Cardiac muscle cell (in vitro differentiated cells and primary cell): ENCODE measurements at places on chromosomes 5 and 9. TPM values are rescaled to one million over a fixed set of nuclear protein-coding genes. Genes with fewer than 3 reads are reported as not detected.

CDC20B gene
- 0.32 and 0.45 TPM in 2 replicates for total RNA-seq

DNA sequence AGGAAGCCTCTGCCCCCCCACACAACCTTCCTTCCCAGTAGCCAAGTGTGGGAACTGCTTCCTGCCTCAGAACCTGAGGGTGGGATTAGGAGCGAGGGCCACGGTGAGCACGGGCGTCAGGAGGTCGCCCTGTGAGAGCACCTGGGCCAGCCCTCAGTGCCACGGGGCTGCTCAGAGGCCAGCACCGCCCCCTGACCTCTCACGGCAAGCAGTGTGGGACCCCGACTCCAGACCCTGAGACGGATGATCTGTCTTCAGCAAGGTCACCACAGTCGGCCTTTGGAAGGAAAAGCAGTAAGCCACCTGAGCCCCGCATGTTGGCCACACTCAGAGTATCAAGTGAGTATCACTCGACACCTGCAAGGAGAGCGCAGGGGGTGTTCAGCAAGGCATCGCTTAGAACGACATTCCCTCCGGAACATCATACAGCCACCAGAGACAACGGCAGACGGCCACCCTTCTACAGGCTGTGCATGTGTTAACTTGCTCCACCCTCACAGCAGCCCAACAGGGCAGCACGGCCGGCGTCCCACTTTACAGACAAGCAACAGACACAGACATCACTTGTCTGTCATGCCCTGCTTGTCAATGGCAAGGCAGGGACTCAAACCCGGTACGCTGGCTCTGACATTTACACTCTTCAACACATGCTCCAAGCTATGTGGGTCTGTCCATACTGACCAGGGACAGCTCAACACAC lies 50.2 kb downstream of the IPPK start:
- DNase-seq, result no peak

GRCh38 chr9:116984111-116984510 lies 297.0 kb downstream of the TRIM32 start:
- no peak for DNase-seq

DNA sequence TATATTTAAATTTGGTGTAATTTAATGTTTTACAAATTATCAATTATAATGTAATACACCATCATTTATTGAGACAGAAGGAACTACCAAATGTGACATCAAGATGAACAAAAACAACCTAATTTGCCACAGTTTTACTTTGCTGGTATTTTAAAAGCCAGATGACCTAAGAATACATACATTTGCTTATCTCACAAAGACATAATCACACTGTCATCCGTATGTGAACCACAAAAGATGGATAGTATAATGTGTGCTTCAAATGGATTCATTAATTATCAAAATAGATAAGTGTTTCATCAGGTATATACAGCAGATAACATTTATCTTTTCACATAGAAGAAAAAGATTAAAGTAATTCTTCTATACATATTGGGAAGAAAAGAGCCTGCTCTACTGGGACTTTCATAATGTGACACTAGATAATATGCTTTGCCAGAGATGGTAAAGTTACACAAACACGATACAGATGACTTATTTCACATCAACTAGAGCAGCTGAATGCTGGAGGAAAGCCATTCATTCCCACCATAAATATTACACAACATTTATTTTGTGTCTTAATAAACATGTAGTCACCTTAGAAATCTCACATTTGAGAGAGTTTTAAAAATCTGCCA lies 278.5 kb downstream of the ISL1 start:
- no peak for DNase-seq

DNA sequence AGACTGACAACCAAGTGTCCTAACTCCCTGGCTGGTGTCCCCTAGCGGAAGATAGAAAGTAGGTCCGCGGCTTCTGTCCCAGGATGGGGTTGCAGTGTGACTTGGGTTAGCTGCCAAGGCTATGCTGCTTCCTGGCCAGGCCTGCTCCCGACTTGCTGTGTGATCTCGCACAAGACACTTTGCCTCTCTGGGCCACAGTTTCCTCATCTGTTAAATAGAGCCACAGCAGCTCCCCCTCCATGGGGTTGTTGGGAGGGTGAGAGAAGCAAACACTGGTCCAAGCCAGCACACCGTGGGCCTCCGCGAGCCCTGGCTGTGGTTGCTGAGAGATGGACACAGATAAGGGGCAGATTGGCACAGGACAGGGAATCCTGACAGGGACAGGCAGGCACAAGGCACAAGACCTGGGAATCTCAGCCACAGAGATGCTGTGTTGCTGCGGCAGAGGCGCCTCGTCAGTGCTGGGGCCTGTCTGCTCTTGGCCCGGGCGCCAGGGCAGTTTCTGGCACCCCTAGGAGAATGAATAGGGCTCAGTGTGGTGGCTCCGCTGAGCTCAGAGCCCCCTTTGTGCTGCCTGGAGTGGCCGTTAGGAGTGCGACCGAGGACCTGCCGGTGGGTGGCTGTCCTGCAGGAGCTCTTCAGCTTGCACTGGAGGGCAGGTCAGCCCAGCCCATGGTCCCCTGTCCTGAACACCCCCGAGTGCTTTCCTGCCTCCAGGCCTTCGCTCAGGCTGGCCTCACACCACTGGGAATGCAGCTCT lies 1.8 kb upstream of the SH2D3C start:
- DNase-seq, result no peak

DNA sequence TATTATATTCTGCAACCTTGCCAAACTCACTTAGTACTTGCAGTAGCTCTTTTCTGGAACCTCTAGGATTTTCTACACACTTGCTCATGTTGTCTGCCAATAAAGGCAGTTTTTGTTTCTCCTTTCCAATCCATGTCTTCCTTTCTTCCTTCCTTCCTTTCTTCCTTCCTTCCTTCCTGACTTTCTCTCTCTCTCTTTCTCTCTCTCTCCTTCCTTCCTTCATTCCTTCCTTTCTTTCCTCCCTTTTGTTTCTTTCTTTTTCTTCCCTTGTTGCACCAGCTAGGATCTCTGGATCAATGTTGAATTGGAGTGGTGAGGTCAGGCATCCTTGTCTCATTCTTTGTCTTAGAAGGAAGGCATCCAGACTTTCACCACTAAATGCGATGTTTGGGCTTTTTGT lies 12.5 kb downstream of the ADGRD2 start:
- no peak for DNase-seq

DNA sequence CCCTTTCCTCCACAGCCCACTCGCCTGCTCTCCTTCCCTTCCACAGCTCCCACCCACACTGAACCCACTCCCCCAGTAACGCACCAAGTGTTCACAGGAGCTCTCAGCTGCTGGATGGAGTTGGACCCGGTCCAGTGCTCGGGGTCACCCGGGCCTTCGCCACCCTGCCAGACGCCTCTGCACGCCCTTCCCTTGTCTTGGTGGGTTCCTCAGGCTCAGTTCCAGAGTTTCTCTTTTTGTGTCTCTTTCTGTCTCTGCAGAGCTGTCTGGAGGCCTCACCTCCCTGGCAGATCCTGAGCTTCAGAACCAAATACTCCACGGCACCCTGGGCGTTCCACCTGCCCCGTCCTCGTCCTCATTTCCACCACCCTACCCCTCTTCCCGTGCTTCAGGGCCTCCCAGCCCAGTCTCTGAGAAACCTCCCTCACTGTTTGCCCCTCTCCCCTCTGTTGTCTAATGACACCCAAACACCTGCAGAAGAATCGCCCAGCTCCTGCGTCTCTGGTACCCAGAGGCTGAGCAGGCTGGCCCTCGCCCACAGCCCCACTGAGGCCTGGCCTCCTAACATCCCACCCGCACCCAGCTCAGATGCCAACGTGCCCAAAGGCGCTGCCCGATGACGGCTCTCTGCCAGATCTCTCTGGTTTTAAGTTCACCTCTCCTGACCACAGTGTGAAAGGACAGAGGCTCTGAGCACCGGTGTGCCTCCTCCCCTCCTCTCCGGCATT lies 74.3 kb downstream of the COL23A1 start:
- DNase-seq, result no peak

UBE2D2 gene
- 225 and 338 TPM in 2 replicates for total RNA-seq

PSD2 gene
- total RNA-seq, result 0.14 and 0.48 TPM in 2 replicates

ANKRD34B gene
- total RNA-seq, result not detected in 2 replicates

TRAF2 gene
- total RNA-seq, result 20.0 and 25.6 TPM in 2 replicates

GRCh38 chr5:160524827-160525226 lies 103.2 kb downstream of the PTTG1 start:
- no peak for DNase-seq

- DNase-seq, result no peak
These were observed 139.6 kb upstream of the RASA1 start for GRCh38 chr5:87127956-87128687.

GRCh38 chr9:89473762-89474469 lies 24.0 kb downstream of the SEMA4D start:
- no peak for DNase-seq

DNA sequence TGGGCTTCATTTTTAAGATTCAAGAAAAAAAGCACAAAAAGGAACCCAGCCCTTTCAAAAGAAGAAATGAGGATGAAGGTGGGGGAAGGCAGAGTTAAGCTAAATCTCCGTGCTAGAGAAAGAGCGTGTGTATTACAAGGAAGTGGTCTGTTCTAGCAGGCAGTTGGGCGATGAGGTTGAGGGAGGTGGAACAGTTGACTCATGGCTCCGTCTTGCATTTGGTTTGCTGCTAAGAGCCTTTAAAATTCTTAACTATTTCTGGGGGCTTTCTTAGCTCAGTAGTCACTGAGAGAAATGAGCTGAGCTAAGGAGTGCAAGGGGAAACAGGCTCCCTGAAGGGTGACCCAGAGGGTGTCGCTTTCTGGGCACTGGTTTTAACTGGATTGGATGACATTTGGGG lies 117.4 kb downstream of the GCNT1 start:
- no peak for DNase-seq

- no peak for DNase-seq
These were observed 66.4 kb downstream of the PRRT1B start for GRCh38 chr9:131611586-131612315.

- no peak for DNase-seq
These were observed 69.3 kb upstream of the NIPAL4 start for GRCh38 chr5:157390551-157391297.

GRCh38 chr5:112146323-112147226 lies 272.5 kb downstream of the EPB41L4A start:
- DNase-seq, result peak; percentile 80

DNA sequence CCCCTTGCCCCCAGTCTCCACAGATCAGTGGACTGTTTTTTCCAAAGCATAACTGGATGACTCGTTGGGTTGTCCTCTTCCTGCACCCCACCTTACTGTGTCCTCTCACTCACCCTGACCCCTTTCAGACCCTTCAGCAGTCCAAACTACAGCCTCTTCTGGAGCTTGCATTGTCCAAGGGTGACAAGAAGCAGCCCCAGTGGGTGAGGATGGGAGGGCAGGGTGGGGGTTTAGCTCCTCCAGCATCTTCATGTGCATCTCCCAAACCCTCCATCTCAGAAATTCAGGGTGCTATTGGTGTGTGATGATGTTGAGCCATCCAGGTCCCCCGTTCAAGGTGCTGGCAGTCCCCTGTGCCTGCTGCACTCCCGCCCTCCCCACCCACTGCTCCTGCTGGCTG lies 62.4 kb upstream of the COL15A1 start:
- DNase-seq, result no peak

- no peak for DNase-seq
These were observed at the start of gene TYRP1 for GRCh38 chr9:12693141-12693540. Gene TYRP1 (plus strand): TSS chr9:12693385. CDS start chr9:12693997, 612 bp downstream.

GRCh38 chr9:125609744-125610143 lies 97.3 kb downstream of the MAPKAP1 start:
- DNase-seq, result no peak

- DNase-seq, result no peak
These were observed 927 bp upstream of the CDO1 start for GRCh38 chr5:115817386-115817785.

GRCh38 chr5:89826938-89827337 lies 582.6 kb downstream of the CETN3 start:
- no peak for DNase-seq

ITGA1 gene
- 2.9 and 6.8 TPM in 2 replicates for total RNA-seq

- no peak for DNase-seq
These were observed 78.8 kb upstream of the STK32A start for GRCh38 chr5:147156012-147156411.

GRCh38 chr5:20098694-20099093 lies 110.7 kb upstream of the CDH18 start:
- DNase-seq, result no peak

DNA sequence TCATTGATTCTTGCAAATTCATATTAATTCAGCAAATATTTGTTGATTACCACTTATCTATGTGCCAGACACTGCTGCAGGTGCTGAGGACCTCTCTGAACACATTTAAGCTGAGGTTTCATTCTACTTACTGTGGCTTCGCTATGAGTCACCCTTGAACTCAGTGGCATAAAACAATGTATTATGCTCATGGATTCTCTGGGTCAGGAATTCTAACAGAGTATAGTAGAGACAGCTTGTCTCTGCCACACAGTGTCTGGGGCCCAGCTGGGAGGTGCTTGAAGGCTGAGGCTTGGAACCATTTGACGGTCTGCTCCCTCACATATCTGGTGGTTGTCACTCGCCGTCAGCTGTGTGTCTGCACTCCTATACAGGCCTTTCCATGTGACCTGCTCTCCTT lies 124.3 kb upstream of the NR3C1 start:
- DNase-seq, result no peak

- DNase-seq, result peak; percentile 65
These were observed 173.0 kb upstream of the DAPK1 start for GRCh38 chr9:87324613-87325194.

- no peak for DNase-seq
These were observed 19.7 kb downstream of the C6 start for GRCh38 chr5:41193456-41194205.

DNA sequence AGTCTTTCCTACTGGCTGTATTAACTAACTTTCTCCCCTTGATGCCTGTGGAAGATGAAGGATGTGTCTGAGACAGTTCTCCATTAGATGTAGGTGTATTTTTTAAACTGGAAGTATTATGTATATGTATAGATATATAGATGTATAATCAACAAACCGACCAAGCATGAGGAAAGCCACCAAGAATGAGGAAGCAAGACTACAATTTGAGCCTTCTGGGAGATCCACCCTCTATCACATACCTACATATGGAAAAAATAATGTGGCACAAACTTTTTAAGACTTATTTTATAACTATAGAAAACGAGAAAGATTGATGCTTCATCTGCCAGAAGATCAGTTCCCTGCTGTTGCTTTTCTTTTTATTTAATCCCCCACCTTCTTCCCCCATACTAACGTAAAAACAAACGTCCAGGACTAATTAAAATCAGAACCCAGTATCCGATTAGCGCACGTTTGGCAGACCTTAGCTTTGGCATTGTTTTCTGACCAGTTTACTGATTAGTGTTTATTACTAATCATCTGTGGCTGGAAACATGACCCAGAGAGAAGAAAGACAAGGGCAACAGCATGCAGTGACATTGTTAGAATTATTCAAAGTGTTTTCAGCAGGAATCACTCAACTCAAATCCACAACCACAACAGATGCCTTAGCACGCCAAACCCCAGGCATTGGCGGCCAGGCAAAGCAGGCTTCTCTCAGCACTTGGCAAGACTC lies 490.2 kb downstream of the EBF1 start:
- DNase-seq, result no peak

SLCO4C1 gene
- under 0.01 TPM in 1 of 2 replicates, not detected in the other for total RNA-seq

GRCh38 chr9:22416692-22417060 lies 29.9 kb upstream of the DMRTA1 start:
- DNase-seq, result peak; percentile 32

IFNE gene
- total RNA-seq, result not detected in 2 replicates

- peak; percentile 95 for DNase-seq
These were observed 200.6 kb upstream of the ZNF618 start for GRCh38 chr9:113675475-113675941.

PCDHGB6 gene
- 28.7 and 48.6 TPM in 2 replicates for total RNA-seq

- DNase-seq, result no peak
These were observed 372.2 kb downstream of the ENC1 start for GRCh38 chr5:74268297-74268696.

AMBP gene
- not detected in 2 replicates for total RNA-seq

SPATA31D4 gene
- not detected in 2 replicates for total RNA-seq

GRCh38 chr9:71929791-71930440 lies 18.5 kb downstream of the C9orf85 start:
- DNase-seq, result no peak

INSL4 gene
- total RNA-seq, result not detected in 2 replicates

- DNase-seq, result no peak
These were observed 146.5 kb downstream of the LPAR1 start for GRCh38 chr9:110891760-110892159.
